ENCODE measurements at places on chromosomes 6 and 20. TPM values are rescaled to one million over a fixed set of nuclear protein-coding genes. Genes with fewer than 3 reads are reported as not detected.

DNA sequence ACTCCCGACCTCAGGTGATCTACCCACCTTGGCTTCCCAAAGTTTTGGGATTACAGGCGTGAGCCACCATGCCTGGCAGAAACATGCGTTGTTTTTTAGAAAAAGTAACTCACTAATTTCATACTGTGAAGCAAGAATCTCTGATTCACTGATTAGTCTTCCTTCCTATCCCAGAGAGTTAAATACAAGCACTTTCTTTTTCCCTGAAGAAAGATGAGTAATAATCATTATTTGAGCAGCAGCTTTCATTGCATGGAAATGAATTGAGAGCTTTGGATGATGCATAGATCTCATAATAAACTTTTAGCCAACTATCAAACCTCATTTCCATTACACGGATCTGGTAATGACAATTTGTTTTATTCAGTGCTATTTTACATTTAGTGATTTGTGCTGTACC, 892.5 kb upstream of the EYS start:
- DNase-seq: no peak

- no peak for DNase-seq
Measured at GRCh38 chr20:1588533-1589460, 31.0 kb downstream of the SIRPB1 start.

DNA sequence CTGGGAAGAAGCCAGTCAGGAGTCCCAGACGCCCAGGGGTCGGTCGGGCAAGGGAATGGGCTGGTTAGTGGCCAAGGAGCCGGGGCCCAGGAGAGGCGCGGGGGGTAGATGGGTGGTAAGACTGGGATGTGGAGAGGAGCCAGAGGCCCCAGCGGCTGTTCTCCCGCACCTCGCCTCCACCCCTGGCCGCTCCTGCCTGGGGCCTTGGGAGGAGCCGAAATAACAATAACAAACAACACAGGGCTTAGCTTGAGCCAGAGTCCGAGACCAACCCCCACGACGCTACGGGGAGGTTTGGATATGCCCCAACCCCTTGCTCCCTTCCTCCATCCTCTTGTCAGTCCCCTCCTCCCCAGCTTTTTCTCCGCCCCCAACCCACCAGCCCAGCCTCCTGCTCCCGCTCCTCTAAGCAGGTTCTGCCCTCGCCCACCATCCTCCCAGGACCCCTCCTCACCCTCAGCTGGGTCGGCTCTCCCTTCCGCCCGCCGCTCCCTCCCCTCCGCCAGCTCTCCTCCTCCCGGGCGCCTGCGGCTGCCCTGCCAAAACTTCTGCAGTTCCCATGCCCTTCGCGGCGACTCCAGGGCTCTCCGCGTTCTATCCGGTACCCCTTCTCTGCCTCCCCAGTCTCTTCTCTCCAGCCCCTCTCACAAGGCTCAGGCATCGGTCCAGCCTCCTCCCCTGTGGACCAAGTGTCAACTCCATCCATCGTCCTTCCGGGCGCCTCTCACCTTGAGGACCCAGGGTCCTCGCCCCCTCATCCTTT, 1.1 kb downstream of the RNF39 start:
- DNase-seq: no peak

The RBM24 gene
- total RNA-seq: not detected

GRCh38 chr20:4341804-4342485, 326.6 kb upstream of the RNF24 start:
- DNase-seq: no peak

DNA sequence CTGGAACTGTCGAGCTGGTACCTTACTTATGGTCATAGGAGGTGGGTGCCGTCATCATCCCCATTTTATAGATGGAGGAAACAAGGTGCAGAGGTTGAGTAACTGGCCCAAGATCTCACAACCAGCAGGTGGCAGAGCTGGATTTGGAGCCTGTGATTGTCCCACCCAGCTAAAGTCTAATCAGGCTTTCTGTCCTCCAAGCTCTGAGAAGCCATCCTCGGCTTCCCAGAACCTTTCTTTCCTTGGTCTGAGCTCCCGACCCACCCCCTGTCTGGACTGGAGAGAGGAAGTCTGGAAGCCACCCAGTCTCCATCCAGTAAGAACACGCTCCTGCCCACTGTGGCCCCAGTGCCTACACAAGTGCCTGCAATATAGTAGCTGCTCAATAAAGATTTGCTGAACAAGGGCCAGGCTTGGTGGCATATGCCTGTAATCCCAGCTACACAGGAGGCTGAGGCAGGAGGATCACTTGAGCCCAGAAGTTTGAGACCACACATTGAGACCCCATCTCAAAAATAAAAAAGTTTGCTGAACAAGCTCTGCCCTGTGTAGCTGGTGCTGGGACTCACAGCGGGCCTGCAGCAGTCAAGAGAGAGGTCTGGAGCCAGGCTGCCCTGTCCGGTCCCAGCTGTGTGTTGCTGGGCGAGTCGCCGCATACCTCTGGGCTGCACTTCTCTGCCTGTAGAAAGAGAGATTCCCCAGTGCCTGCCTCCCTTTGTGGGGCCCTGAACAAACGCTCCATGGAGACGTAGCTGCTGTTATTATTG, 32.5 kb upstream of the DLGAP4 start:
- no peak for DNase-seq

GRCh38 chr6:161890832-161891297, 617.0 kb upstream of the AGPAT4 start:
- DNase-seq: no peak

The TSPO2 gene
- total RNA-seq: not detected

- no peak for DNase-seq
Measured at GRCh38 chr6:142744836-142745235, 200.1 kb downstream of the HIVEP2 start.

The LIN28B gene
- total RNA-seq: 0.05 TPM
